ENCODE measurements at places on chromosomes 3 and 15.

DNA sequence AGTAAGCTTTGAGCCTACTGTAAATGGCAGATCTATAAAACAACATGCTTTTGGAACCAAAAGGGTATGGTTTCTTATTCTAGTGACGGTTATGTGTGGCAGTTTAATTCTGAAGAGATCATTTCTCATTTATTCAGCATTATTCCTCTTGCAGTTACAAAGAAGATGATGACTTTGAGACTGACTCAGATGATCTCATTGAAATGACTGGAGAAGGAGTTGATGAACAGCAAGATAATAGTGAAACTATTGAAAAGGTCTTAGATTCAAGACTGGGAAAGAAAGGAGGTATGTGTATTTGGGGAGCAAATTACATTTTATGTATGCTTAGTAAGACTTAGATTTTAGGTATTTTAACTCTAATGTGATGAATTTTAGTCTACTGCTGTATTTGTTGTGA lies 41.5 kb downstream of the CHD2 start:
- DNase-seq: no peak

- no peak for DNase-seq
Observed at GRCh38 chr3:150254309-150254708, 153.8 kb upstream of the TSC22D2 start.

- DNase-seq: no peak
Observed at GRCh38 chr15:66703540-66703941, 1.5 kb downstream of the SMAD6 start.

- no peak for DNase-seq
Observed at GRCh38 chr15:90991587-90992285, 2.6 kb downstream of the PRC1 start.

- no peak for DNase-seq
Observed at GRCh38 chr3:48739955-48740823, 23.2 kb upstream of the IP6K2 start.

- no peak for DNase-seq
Observed at GRCh38 chr3:186679151-186679550, 13.3 kb downstream of the HRG start.

GRCh38 chr15:39400821-39401550 lies 179.9 kb upstream of the THBS1 start:
- no peak for DNase-seq

DNA sequence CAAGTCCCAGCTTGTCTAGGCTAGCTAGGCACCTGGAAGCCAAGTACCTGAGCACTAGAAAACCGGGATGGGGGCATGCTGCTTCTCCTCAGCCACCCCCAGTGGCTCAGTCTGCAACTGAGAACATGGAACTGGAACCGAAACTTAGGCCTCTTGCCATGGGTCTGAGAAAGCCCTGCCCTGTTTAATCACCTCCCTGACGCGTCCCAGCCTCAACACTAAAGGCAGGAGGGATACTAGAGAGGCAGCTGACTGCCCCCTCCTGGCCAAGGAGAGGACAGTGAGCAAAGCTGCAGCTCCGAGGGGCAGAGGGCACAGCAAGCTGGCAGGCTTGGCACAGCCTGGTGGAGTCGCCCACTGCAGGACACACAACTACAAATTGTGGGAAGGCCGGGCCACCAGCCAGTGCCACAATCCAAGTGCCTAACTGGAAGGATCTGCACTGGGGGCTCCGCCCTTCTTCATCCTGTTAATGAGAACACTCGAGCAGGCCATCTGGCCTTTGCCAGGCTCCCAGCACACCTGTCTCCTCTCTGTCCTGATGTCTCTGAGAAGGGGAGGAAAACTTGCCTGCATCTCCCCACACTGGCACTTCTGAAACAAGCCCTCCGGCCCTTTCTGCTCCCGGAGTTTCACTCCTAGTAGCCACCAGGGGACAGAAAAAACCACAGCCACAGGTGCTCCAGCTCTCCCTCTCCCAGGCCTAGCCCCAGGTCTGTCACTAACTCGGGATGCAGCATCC lies 53.7 kb downstream of the BDH1 start:
- peak; percentile 80 for DNase-seq

DNA sequence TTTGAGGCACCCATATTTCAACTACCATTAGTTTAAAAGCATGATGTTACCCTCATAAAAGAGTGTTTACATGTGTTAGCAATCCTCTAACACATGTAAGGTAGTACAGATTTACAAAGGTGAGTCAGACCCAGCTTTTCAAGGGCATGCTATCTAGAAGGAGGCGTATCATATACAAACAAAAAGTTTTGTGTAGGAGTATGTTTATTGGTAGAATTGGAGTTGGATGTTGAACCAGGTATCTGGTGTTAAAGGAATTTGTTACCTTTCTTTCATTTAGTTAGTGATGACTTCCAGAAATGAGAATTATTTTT lies 2.4 kb downstream of the HACD3 start:
- DNase-seq: no peak

GRCh38 chr3:2023959-2024358 lies 74.7 kb upstream of the CNTN4 start:
- no peak for DNase-seq

DNA sequence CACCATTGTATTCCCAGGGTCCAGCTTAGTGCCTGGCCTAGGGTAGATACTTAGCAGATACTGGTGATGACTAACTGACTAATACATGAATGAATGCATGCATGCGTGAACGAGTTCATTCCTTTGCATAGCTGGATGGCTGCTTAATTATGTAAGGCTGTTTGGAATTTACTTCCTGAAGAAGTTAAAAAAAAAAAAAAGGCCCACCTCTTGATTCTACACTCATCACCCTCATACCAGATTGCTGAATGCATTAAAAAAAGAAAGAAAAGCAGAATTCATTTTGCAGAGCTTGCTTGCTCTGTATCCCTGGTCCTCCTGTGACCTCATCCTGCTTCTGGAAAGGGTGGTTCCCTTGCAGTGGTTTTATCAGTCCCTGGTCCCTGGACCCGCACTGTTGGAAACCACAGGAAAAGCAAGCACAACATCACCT lies 277.6 kb upstream of the CFAP20DC start:
- DNase-seq: no peak

- no peak for DNase-seq
Observed at GRCh38 chr3:127002195-127003174, 19.6 kb downstream of the PLXNA1 start.

- no peak for DNase-seq
Observed at GRCh38 chr15:69750253-69750652, 297.6 kb downstream of the RPLP1 start.

GRCh38 chr3:158961911-158962310 lies 160.1 kb downstream of the MFSD1 start:
- no peak for DNase-seq

All from NCI-H2029 (cell line).